ENCODE measurements at places on chromosomes 13 and 19.
A peak's percentile ranks its signal among the peaks of the same experiment; 100 is the strongest.

DNA sequence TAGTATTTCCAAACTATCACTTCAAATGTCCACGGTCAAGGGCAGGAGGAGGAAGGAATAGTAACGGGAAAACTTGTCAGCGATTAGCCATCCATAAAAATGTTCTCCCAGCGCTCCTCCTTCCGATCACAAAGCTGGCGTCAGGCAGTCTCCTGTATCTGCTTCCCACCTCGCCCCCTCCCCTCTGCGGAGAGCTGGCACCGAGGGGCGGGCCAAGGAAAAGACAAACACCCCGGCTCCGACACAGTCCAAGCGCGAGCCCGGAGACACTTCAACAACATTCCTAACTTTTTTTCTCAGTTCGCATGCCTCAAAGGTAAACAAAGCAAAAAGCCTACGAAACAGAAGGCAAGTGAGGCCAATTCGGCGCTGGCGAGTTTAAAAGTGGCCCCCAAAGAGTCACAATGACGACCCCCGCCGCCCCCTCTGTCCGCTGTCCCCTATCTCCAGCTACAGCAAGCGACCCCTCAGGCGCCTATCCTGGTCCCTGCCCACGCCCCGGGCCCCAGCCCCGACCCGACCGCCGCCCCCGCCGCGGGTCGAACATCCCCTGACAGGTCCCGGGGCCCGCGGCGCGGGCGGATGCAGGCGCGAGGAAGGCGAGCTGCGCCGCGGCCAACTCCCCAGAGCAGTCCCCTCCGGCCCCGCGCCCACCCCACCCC, 736 bp downstream of the SMAD9 start:
- no peak for DNase-seq

DNA sequence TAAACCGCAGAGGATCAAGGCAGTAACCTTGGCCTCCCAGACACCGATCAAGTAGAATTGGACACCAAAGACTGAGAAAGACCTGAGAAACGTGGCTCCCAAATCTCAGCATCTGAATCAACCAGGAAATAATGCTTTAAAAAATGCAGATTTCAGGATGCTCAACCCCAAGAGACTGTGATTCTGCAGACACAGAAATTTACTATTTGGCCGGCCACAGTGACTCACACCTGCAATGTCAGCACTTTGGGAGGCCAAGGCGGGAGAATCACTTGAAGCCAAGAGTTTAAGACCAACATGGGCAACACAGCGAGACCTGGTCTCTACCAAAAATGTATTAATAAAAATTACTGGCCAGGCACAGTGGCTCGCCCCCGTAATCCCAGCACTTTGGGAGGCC, 6.2 kb downstream of the ABCC4 start:
- DNase-seq: no peak

DNA sequence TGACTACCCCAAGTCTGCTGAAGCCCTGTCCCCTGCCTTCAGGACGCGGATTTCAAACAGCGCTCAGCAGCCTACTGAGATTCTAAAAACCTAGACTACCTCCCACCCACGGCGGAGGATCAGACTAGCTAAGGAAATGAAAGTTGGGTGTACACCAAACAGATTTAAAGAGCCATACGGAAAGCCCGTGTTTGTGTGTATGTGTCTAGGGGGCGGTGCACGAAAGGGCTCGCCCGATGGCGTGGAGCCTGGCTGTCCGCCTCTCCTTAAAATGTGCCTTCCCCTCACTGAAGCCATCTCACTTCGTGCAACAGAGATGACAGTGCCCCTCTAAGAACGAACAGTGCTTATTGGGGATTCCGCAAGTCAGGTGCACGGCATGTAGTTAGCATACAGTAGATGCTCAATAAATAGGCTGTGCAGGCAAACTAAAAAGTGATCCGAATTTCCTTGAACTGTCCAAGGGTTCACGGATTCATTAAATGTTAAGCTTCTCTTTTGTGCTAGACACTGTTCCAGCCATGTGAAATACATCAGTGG, 639 bp downstream of the LENG1 start:
- no peak for DNase-seq

- DNase-seq: no peak
Observed at GRCh38 chr19:47111006-47111621, 2.5 kb downstream of the ZC3H4 start.

DNA sequence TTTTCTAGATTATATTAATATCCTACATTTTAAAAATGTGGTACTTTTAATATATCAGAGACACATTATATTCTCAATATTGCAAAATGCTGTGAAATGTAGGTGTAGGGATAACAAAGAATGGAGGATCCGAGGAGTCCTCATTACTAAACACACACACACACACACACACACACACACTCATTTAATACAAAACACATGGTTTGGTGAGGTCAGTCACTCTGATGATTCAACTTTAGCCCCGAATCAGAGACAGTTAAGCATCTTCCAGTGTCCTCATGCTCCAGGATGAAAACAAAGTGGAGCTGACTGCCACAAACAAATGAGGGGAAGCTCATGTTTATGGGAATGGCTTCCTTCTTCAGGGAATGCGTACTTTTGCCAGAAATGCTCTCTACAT, 147.5 kb downstream of the CYSLTR2 start:
- DNase-seq: no peak

- DNase-seq: no peak
Observed at GRCh38 chr13:75224053-75224742, 257.8 kb downstream of the TBC1D4 start.

GRCh38 chr13:111973186-111973585, 93.8 kb upstream of the SOX1 start:
- no peak for DNase-seq

DNA sequence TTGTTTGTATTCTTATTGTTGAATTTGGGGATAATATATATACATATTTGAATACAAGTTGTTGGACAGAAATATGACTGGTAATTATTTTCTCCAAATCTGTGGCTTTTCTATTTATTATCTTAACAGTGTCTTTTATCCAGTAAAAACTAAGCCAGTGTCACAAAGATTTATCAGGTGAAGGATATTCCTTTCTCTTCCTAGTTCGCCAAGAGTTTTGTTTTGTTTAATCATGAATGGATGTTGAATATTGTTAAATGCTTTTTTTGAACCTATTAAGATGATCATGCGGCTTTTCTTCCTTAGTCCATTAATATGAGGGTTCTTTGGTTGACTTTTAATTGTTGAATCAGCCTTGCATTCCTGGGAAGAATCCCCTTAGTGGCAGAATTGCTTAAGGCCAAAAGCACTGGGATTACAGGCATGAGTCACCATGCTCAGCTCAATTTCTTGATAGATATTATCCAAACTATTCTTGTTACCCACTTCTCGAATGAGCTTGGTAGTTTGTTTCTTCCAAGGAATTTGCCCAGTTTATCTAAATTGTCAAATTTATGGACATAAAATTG, 53.3 kb downstream of the TEX26 start:
- no peak for DNase-seq

DNA sequence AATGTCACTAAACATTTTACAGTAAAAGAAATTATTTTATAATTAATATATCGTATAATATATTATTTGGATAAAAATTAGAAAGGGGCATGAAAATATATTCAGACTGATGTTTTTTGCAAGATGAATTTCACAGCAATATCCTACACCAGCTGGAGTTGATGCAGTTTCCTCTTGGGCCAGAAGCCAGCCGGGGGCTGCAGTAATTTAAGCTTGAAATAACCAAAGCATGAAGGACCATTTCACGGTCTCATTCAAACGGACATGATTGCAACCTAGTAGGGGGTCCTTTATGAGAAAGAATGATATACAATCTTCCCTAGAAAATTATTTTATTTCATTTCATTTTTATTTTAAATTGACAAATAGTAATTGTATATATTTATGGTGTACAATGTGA, 797.2 kb upstream of the PCDH9 start:
- DNase-seq: no peak

DNA sequence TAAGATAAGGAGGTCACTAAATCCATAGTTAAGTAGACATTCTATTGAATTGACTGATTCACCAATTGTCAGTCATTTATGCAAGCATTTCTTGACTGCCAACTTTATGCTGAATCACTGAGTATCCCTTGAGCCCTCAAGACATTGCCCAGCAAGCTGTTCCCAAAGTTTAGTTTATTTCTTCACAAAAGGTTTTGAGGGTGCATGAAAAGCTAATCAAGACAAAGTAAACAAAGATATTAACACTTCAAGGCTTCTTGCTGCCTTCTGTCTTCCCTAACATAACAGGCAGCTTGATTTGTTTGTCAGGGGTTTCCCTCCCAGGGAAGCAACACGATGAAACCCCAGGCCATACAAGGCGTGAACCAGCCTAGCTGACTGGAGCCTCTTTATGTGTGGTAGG, 374.4 kb downstream of the SPRY2 start:
- no peak for DNase-seq

DNA sequence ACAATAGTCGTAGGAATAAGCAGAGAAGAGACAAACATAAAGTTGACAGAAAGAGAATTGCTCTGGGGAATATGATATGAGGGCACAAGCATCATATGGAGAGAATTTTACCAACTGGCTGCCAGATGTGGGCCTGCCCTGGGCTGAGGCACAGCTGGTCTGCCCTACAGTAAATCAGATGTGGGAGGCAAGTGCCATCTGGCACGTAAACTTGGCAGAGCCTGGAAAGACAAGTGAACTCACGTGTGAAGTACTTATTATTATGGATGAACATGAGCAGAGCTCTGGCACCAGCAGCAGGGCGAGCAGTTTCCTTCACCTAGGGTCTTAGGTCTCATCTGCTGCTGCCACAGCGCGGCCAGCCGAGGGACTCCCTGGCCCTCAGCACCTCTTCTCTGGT, 20.6 kb downstream of the PCDH8 start:
- no peak for DNase-seq

- no peak for DNase-seq
Observed at GRCh38 chr13:20142023-20142926, 18.6 kb downstream of the GJA3 start.

- DNase-seq: peak; percentile 34
Observed at GRCh38 chr19:45250832-45251451, at the start of gene MARK4. TSS of gene MARK4 (plus strand) at chr19:45251271. CDS start at chr19:45251589, 318 bp downstream.

GRCh38 chr13:110536006-110536693, 25.4 kb downstream of the RAB20 start:
- no peak for DNase-seq

GRCh38 chr13:30719525-30719914, 15.8 kb upstream of the ALOX5AP start:
- DNase-seq: no peak

DNA sequence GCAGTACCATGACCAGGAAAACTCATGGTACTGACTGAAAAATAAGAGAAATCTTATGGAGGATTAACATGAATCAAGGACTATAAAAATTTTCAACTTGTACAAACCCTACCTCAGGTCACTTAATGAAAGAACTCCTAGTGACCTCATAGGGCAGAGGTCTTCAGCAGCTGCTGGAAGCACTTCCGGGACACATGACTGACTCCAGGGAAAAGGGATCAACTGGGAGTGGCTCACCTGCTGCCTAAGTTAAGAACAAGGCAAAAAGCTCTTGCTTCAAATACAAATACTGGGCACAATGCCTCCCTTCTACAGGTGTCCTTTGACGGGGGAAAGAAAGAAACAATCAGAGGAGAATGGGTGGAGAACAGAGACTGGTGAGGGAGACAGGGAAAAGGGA, 18.6 kb downstream of the DOCK9 start:
- no peak for DNase-seq

- no peak for DNase-seq
Observed at GRCh38 chr13:102555914-102556553, 40.8 kb upstream of the TPP2 start.

- no peak for DNase-seq
Observed at GRCh38 chr13:96072392-96072791, 17.5 kb upstream of the HS6ST3 start.

DNA sequence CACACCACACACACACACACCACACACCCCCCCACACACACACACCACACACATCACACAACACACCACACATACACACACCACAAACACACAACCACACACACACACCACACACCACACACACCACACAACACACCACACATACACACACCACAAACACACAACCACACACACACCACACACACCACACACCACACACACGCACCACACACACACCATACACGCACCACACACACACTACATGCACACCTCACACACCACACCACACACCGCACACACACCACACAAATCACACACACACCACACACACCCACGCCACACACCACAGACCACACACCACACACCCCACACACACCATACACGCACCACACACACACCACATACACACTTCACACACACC, 83.5 kb downstream of the ZNF557 start:
- DNase-seq: no peak

DNA sequence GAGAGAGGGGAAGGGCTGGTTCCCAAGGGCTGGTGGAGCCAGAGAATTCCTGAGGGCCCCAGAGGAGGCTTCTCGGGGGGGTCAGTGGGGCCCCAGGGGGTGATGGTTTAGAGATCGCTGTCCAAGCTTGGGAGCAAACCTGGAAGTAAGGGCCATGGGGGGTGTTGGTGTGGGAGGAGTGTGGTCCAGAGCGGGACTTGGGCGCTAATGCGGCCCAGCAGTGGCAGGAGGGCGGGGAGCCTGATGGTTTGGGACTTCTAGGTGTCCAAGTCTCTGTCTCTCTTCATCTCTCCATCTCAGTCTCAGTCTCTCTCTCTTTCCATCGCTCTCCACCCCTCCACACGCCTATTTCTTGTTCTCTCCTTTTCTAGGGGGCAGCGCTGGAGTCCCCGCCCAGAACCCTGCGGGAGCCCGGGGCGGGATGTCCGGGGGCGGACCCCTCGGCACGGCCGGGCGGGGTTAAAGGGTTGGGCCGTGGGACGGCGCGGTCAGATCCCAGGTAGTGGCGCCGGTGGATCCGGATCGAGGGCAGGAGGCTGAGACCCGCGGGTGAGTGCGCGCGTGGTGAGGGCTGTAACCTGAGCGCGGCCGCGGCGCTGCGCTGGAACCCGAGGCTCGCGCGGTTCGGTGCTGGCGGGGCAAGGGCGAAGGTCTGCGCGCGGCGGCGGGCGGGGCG, at the start of gene CYP4F22:
Gene CYP4F22, plus strand, starts transcription at position 491 of the 676 bp plus-strand sequence. CDS start 16,812 bp downstream, outside the sequence.
- DNase-seq: no peak

GRCh38 chr13:45331123-45331619, 9.8 kb downstream of the TPT1 start:
- no peak for DNase-seq

GRCh38 chr13:45393941-45394570, 24.1 kb downstream of the SLC25A30 start:
- no peak for DNase-seq

GRCh38 chr19:15913384-15913783, 15.5 kb upstream of the CYP4F2 start:
- no peak for DNase-seq

GRCh38 chr13:88217883-88218282, 546.7 kb downstream of the SLITRK5 start:
- DNase-seq: no peak

All from stimulated activated CD8-positive, alpha-beta memory T cell treated with anti-CD3 and anti-CD28 coated beads, Interleukin-7, amount 100 ng/mL, for 1 hour (primary cell).